Activated CD4-positive, alpha-beta T cell treated with anti-CD3 and anti-CD28 coated beads for 1 hour (primary cell): ENCODE measurements at places on chromosomes 6 and 20.

GRCh38 chr6:41689171-41690008 is 46.0 kb downstream of the TFEB start:
- DNase-seq = no peak

GRCh38 chr20:50136822-50137599 is 16.5 kb downstream of the PEDS1 start:
- DNase-seq = no peak

GRCh38 chr20:42441864-42442331 is 747.8 kb downstream of the PTPRT start:
- DNase-seq = no peak

DNA sequence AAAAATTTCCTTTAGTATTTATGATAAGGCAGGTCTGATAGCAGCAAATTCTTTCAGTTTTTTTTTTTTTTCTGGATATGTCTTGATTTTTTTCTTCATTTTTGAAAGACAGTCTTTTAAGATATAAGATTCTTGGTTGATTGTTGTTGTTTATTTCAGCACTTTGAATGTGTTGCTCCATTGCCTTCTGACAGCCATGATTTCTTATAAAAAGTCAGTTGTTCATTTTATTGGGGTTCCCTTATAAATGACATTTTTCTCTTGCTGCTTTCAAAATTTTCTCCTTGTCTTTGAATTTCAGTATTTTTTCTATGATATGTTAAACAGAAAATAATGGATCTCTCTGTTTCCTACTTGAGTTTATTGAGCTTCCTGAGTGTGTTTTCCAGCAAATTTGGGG is 152.3 kb downstream of the ISM1 start:
- DNase-seq = no peak

DNA sequence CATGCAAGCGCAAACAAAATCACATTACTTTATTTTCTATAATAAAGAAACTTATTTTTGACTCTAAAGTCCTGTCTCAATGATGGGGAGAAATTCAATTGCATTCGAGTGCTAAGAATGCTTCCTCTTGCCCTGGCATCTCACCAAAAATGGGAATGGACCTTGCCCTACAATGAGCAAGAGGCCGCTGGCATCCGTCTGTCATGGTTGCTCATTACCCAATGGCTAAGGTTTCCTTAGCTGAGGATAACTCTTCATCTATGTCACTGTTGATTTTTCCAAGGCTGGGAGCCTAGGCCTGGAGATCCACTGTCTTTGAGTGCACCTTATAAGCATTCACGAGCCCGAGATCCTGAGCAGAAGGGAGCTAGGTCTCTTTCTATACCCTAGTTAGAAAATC is 471.3 kb upstream of the NRSN1 start:
- DNase-seq = no peak

GRCh38 chr20:1509237-1509636 is 18.0 kb upstream of the SIRPB2 start:
- no peak for DNase-seq

GRCh38 chr6:34149831-34150400 is 4.0 kb upstream of the GRM4 start:
- DNase-seq = no peak

- no peak for DNase-seq
These were observed 36.1 kb downstream of the FAM110A start for GRCh38 chr20:869606-870005.

DNA sequence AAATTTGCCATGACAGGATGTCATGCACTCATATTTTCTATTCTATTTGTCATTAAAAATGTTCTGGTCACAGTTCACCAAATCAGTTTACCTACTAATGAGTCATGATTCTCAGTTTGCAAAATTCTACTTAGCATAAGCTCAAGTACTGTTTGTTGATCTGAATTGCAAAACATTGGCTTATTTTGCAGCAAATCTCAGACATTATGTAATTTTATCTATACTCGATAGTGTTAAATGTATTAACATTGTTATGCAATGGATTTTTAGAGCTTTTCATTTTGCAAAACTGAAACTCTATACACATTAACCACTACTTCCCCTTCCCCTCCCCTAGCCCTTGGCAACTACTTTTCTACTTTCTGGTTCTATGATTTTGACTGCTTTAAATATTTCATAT is 213.8 kb upstream of the ZFP64 start:
- no peak for DNase-seq

GRCh38 chr20:63602321-63602720 is 24.6 kb downstream of the GMEB2 start:
- DNase-seq = no peak

DNA sequence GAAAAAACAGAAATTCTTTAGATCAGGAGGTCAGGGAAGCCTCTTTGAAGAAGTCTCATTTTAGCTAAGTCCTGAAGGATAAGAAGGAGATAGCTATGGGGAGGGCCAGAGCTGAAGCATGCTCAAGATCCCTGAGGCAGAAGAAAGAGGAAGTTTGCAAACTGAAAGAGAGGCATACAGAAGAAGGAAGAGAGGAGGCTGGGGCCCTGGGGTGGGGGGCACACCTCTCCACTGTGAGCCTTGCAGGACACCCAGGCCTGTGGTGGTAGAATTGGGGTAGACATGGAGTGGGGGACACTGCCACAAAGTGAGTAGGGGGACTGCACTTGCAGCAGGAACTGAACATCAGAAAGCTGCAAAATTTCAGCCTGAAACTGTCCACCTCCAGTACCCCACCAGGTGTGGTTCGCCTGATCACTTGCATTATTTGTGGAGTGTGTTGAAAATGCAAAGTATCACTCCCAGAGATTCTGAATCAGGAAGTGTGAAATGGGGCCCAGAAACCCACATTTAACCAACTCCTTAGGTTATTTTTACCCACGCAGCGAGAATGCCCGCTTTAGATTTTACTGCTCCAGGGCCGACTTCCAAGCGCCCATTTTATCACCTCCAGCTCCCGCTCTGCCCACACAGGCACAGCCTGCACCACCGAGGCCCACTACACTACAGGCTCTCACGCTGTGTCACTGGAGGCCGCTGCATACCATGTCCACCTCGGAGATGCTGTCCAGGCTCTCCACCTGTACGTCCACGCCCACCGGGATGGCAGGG is 44.0 kb downstream of the GABRR2 start:
- no peak for DNase-seq

GRCh38 chr6:52352239-52353018 is 9.5 kb upstream of the PAQR8 start:
- DNase-seq = no peak

- no peak for DNase-seq
These were observed 112.5 kb downstream of the SOBP start for GRCh38 chr6:107602321-107603005.

GRCh38 chr20:62550087-62550632 is 74.4 kb upstream of the GATA5 start:
- DNase-seq = no peak

DNA sequence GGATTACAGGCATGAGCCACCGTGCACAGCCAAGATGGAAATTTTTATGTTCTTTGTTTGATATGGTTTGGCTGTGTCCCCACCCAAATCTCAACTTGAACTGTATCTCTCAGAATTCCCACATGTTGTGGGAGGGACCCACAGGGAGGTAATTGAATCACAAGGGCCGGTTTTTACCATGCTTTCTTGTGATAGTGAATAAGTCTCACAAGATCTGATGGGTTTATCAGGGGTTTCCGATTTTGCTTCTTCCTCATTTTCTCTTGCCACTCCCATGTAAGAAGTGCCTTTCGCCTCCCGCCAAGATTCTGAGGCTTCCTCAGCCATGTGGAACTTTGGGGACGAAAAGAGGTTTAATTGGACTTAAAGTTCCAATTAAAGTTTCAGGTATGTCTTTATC is 14.6 kb downstream of the EEF1A1 start:
- DNase-seq = no peak

DNA sequence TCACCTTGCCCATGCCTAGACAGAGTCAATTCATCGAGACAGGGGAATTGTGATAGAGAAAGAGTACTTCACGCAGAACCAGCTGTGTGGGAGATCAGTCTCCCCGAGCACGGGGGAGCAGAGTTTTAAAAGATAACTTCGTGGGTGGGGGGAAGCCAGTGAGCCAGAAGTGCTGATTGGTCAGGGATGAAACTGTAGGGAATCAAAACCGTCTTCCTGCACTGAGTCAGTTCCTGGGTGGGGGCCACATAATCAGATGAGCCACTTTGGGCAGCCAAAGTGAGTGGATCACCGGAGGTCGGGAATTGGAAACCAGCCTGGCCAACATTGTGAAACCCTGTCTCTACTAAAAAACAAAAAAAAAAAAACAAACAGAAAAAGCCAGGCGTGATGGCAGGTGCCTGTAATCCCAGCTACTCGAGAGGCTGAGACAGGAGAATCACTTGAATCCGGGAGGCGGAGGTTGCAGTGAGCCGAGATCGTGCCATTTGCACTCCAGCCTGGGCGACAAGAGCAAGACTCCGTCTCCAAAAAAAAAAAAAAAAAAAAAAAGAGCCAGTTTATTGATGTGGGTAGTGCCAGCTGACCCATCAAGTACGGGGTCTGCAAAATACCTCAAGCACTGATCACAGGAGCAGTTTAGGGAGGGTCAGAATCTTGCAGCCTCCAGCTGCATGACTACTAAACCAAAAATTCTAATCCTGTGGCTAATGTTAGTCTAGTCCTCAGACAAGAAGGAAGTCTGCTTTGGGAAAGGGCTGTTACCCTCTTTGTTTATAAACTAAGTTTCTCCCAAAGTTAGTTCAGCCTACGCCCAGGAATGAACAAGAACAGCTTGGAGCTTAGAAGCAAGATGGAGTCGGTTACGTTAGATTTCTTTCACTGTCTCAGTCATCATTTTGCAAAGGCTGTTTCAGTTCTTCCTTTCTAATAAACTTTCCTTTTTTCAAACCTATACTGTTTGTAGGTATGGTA is 3.9 kb upstream of the TRIM39 start:
- no peak for DNase-seq

DNA sequence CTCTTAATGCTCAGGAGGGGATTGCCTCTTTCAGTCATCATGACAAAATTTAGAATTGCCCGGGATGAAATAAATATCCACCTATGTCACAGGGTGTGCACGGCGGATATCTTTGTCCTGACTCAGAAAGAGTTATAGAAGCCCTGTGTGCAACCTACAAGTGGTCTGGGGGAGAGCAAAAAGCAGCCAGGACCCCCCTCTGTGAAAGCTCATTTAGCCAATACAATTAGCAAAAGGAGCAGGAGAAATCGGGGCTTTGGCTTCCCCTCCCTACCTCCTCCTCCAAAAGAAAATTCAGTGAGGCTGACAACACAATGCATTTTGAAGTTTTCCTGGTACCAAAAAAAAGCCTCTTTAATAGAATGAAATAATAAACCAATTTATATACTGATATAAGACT is 21.8 kb downstream of the FOXA2 start:
- no peak for DNase-seq

DNA sequence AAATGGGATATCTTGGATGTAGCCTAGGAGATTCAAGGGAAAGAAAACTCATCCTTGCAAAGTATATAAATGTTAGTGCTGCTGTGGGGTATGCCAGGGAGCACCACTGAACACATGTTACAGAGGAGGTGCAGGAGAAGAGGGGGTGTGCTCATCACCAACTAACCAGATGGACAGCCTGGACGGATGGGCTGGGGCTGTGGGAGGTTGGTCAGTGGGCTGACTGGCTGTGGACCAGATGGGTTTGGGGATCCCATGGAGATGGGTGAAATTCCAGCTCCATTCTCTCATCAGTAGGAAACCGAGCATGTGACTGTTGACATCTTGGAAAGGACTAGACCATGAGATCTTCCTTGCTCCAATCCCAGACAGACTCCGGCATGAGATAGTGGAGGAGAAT is 201.0 kb downstream of the LRFN2 start:
- no peak for DNase-seq

DNA sequence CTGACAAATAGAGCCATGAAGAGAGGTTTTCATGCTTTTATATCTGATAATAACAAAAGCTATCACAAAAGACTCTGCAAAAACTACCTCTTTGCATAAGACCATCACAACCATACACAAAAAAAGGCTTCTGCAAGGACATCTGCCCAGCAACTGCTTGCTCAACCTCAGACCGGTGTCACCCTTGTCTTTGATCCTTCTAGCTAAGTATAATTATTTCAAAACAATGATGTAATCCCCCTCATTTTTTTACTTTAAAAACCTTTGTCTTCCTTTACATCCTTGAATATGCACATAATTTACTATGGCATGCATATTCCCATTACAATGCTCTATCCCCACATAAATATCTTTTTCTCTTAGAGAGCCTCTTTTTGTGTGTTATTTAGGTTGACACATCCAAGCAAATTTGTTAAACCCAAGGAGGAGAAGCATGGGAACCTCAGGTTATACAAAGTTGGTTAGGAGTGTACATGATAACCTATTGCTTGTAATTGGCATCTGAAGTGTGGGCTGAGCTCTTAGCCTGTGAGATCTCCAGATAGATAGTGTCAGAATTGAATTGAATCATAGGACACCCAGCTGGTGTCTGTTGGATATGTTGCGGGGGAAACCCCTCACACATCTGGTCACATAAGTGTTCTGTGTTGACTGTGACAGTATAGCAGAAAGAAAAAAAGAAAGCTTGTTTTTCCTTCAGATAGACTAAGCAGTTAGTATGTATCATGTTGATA is 20.7 kb upstream of the CGA start:
- no peak for DNase-seq

DNA sequence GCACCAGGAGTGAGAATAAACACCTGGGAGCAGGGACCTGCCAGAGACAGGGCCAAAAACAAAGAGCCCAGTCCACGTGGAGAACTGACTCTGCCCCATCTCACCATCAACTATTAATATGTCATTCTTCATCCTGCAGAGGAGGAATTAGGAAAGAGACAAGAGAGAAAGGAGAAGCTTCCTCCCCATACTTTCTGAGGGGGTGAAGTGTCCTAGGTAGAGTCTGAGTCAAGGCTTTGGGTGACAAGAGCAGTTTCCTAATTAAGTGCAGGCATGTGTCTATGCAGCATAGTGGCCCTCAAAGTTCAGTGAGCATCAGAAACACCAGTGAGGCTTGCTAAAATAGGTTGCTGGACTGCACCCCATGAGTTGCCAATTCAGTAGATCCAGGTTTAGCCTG is 40.7 kb upstream of the BMP2 start:
- DNase-seq = no peak

GRCh38 chr20:20199361-20200160 is 147.2 kb downstream of the CFAP61 start:
- no peak for DNase-seq

- DNase-seq = no peak
These were observed 197.7 kb downstream of the BCAS1 start for GRCh38 chr20:53872561-53873229.

GRCh38 chr6:148395583-148396101 is 53.0 kb downstream of the SASH1 start:
- no peak for DNase-seq

DNA sequence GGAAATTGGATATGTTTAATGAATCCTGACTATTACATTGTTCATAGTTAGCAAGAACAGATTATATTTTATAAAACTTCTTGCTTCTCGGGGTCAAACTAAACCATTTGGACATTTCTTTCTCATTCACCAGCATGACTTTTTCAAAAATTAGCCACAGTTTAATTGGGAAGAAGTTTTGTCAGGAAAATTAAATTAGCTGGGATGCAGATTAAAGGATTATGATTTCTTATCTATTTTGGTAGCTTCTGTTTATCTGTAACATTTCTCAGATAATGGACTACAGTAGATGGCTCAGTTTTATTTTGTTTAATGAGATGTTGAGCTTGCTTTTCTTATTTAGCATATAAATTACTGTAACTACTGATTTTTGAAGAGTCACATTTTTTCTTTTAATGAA is 26.4 kb upstream of the TMX4 start:
- DNase-seq = no peak
